ENCODE measurements at places on chromosomes 3 and 15.

- DNase-seq: no peak
Observed at GRCh38 chr3:101171681-101172191, 148.6 kb downstream of the IMPG2 start.

DNA sequence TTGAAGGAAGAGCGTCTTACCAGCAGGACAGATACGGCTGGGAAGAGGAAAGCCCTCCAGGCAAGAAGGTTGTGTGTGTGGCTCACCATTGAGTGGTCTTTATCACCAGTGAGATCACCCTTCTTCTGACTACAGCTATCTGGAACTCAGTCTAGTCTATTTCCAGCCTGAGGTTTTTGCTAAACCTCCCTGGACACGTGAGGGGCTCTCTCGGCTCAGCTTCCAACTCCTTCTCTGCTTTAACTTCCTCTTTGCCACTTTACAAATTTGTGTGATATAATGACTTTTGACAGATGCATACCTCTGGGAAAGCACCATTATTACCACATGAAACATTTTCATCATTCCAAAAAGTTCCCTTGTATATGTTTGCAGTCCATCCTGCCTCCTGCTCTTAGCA, 15.3 kb upstream of the ROPN1 start:
- no peak for DNase-seq

GRCh38 chr3:148186881-148187280, 510.8 kb upstream of the AGTR1 start:
- no peak for DNase-seq

DNA sequence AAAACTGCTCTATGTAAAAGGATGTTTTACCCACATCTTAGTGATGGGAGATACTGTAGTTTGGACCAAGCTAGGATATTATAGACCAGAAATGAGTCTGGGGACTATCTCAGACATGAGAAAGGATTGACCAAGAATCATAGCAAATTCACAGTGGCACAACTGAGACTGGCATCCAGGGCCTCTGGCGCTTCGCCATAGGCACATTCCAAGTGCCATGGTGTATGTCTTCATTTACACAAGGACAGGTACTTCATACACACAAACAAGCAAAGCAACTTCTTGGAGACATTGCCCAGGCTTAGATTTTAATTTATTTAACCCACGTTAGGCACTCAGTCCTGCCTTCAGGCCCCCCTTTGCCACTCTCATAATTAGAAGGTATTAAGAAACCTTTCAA, 28.9 kb downstream of the CACNA1D start:
- DNase-seq: no peak

DNA sequence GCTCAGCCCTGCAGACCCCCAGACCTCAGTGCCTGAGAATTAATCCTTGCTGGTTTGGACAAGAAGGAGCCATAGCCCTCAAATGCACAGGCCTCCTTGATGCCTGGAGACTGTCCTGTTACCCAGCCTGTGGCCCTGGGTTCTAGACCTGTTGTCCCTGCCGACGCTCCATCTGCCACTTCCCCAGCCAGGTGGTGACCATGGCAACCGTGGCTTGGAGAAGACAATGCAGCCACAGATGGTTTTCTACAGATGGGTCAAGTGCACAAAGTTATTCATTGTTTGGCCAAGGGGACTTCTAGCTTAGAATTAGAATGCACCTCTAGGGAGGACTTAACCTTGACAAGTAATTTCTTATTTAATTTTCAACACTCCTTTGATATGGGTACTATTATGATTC, 297.1 kb downstream of the UACA start:
- DNase-seq: no peak

GRCh38 chr15:33844186-33844585, 124.1 kb upstream of the CHRM5 start:
- DNase-seq: no peak

GRCh38 chr3:170714562-170715535, 129.0 kb upstream of the SLC7A14 start:
- no peak for DNase-seq

DNA sequence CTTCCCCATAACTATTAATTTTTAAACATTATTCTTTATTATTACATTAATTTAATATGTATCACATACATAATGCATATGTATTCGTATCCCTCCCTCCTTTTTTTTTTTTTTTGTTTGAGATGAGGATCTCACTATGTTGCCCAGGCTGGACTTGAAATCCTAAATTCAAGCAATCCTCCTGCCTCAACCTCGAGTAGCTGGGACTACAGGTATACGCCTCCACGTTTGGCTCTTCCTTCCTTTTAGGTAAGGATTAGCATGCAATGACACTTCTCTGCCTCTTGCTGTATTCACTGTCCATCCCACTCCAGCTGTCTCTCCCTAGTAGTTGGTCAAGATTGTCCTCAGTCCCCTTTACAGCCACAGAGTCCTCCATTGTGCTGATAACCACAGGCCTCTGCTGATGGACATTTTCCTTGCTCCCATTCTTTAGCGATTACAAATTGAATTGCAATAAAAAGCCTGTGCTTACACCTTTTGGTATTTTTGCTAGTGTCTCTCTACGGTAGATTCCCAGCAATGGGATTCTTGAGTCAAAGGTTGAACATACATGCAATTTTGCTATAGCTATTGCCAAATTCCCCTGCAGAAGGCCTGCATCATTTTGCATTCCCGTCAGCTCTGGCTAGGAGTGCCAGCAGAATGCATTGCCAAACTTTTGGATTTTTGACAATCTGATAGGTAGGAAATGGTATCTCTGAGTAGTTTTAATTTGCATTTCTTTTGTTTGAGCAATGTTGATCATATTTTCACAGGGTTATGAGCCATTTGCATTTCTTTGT, 156.6 kb downstream of the SMAD6 start:
- peak; percentile 24 for DNase-seq

DNA sequence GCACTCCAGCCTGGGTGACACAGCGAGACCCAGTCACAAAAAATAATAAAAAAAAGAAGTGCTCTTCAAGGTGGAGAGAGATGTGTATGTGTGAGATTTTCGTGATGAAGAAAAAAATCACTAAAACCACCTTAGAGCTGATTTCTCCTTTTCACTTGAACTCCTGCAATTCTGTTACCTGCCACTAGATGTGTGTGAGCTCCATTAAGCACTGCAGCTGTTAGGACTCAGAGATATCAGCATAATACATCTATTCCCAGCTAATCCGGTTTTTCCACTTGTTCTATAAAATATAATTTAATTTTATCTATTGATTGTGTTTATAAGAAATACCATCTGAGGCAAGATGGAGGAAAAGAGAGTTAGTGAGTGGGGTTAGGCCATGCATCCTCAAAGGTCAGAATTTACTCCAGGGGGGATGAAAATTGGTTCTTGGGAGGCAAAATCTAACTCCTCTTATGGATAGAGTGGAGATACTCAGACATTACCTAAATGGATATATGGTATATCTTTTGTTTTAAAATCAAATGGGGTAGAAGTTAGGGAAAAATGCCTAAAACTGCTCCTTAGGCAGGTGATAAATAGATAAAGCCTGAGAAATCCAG, 152.7 kb downstream of the IL20RB start:
- DNase-seq: no peak

GRCh38 chr3:24829629-24830229, 335.1 kb upstream of the THRB start:
- DNase-seq: no peak

DNA sequence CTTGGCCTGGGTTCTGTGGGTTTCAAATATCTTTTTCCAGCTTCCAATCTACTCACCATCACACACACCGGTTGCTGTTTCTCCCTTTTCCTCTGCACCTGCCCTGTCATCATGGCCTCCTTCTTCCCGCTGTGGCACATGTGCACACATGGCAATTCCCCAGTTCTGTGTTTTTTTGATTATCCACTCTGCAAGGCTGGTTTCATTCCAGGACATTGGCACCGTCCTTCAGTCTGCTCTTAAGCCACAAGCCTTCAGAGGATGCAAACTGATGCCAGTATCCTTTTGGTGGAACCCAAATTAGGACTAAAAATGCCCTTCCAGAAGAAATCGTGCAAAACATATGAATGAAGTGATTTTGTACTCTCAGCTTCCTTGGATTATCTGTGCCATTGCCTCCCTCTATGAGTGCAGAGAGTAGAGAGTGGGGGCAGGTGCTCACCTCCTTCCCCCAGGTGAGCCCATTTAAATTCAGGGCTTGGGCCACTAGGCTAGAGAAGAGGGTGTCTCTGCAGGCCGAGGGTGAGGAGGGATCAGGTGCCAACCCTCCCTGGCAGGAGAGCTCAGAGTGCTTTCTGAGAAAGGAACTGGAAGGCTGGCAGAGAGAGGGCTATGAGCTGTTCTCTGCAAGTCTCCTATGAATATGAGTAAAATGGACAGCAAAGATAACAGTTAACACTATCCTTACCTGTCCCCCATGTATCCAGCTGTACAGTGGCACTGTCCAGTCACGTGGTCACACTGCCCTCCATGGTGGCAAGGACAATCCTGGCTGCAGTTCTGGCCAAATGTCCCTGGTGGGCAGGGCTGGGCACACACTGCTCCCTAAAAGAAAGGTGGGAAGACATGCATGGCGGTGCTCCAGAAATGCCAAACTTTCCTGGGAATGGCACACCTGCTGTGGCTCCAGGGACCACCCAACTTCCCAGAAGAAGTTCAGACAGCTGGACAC, 100.8 kb downstream of the RAB11A start:
- DNase-seq: no peak

- no peak for DNase-seq
Observed at GRCh38 chr15:67700023-67700422, 125.3 kb upstream of the SKOR1 start.

DNA sequence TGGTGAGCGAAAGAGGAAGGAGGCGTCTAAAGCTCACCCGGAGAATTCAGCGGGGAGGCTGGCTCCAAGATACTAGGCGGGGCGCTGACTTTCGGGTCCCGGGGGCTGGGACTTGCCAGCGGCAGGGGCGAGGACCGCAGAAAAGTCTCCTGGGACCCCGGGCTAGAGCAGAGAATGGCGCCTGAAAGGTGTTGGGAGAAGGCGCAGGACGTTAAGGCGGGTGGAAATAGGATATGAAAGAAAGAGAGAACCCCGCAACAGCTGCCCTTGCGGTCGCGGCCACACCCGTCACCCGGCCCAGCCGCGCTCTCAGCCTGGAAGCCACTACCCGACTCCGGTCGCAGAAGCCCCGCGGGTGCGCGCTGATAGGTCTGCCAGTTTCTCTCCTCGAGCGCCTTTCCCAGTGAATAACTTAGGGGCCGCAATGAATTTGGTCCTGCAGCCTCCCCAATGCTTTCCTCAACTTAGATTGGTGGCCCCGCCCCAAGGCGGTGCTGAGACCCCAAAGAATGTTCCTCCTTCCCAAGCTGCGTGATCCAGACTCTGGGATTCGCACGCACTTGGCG, 604 bp downstream of the LTK start:
- no peak for DNase-seq

- DNase-seq: no peak
Observed at GRCh38 chr15:55401786-55402246, 6.3 kb downstream of the CCPG1 start.

GRCh38 chr3:125129512-125129997, 73.8 kb upstream of the HEG1 start:
- no peak for DNase-seq

- DNase-seq: no peak
Observed at GRCh38 chr3:21345382-21345976, 405.5 kb downstream of the ZNF385D start.

- DNase-seq: no peak
Observed at GRCh38 chr3:60669636-60670035, 581.6 kb downstream of the FHIT start.

DNA sequence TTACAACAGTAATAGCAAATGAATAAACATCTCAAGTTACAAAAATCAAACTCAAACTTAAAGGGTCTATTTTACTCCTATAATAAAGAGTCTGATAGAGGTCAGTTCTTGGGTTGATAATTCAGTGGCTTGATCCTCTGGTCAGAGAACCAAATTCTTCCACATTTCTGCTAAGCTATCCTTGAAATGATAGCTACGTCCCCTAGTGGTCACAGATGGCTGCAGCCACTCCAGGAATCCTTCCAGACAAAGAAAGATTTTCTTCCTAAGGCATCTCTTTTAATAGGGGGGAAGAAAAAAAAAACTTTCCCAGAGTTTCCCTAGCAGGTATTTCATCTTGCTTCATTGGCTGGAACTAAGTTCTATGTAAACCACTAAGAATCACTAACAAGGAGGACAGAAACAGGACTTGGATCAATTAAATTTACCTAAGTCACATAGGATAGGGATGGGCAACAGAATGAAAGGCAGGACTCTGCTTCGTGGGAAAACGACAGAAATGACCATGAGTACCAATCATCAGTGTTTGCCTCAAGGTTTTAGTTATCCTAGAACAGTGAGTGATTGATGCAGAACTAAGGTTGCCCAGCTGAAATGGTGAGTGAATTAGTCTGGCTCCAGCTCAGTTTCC, 160.7 kb downstream of the STAC start:
- no peak for DNase-seq

- no peak for DNase-seq
Observed at GRCh38 chr15:64461721-64462162, 1.4 kb downstream of the ZNF609 start.

DNA sequence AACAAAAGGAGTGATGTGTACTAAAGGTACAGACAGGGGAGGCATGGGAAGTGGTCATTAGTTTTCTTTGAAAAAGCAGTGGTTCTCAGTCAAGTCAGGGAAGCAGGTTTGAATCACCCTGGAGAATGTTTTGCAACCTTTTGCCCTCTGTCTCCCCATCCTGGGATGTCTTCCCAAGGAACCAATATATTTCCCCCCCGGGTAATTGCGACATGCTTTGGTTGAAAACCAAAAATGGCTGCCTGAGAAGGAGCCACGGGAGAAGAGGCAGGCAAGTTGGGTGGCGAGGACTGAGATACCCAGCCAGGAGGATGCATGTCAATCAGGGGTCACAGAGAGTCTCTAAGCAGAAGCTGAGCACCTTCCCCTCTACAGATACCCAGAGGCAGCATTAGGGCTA, 20.2 kb upstream of the PPP1R2 start:
- DNase-seq: no peak

GRCh38 chr3:3133500-3133899, 6.8 kb downstream of the TRNT1 start:
- no peak for DNase-seq

DNA sequence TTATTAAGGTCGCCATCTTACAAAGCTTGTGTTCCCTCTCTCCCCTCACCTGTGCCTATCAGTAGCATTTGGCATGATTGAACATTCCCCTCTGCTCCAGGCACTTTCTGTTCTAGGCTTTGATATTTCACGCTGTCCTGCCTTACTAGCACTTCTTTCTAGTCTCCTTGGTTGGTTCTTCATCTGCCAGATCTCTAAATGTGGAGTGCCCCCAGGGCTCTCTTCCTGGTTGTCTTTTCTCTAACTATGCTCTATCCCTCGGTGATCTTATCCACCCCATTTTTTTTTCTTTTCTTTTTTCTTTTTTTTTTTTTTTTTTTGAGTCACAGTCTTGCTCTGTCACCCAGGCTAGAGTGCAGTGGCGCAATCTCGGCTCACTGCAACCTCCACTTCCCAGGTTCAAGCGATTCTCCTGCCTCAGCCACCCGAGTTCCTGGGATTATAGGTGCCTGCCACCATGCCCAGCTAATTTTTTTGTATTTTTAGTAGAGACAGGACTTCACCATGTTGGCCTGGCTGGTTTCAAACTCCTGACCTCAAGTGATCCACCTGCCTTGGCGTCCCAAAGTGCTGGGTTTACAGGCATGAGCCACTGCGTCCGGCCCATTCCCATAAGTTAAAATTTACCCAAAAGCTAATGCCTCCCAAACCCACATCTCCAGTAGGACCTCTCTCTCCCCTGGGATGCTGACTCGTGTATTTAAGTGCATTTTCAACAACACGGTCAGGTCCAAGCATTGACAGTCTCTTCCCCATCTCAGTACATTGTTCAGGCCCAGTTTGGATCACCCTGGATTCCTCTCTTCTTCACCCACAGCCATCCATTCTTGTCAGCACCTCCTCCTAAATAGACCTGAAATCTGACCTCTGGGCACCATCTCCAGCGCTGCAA, 5.2 kb downstream of the NUSAP1 start:
- DNase-seq: peak; percentile 33

GRCh38 chr3:185655426-185656320, 69.6 kb downstream of the SENP2 start:
- no peak for DNase-seq
